IPS DF 19.7 (cell line): ENCODE measurements at places on chromosomes 7 and 10.

GRCh38 chr7:116180302-116180701 lies 30.0 kb upstream of the TES start:
- DNase-seq: peak; percentile 15

GRCh38 chr10:91576096-91576545 lies 56.8 kb downstream of the PPP1R3C start:
- no peak for DNase-seq

- DNase-seq: no peak
These were observed 4.7 kb upstream of the EBF3 start for GRCh38 chr10:129968853-129969183.

DNA sequence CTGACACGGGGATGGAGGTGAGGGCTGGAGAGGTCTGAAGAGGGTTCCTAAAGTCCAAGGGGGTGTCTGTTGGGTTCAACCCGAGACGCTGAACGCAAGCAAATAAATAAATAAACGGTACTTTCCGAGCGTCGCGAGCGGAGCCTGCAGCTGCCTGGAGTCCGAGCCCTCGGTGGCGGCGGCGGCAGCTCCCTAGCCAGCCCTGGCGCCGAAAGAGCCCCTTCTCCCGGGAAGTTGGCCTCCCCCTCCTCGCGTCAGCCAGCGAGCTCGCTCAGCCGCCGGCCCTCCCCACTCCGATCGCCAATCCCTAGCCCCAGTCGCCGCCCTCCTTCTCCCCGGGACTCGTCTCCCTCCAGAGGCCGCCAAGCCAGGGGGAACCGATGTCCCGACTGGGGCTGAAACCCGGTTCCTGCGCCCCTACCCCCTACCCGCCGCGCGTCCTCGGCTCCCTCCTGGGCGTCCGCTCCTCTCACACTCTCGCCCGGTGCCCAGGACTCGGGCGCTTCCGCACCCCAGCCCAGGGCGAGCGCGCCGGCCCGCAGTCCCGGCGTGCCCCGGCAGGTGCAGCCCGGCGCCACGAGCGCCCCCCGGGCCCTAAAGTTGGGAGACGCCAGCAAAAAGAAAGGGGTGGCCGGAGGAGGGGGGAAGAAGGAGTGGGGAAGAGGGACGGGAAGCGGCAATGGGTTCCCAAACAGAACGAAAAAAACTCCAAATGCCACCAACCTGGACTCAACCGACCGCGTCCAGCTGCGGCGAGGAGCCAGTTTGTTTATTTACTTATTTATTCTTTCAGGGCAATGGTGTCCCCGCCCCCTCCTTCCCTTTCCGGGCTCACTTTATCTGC lies at the start of gene GFRA1:
TSS of gene GFRA1 (minus strand) at position 767 of the 844 bp plus-strand sequence. CDS start 1,177 bp downstream, outside the sequence.
- no peak for DNase-seq

GRCh38 chr10:80126876-80127275 lies 5.7 kb upstream of the PLAC9 start:
- DNase-seq: no peak

DNA sequence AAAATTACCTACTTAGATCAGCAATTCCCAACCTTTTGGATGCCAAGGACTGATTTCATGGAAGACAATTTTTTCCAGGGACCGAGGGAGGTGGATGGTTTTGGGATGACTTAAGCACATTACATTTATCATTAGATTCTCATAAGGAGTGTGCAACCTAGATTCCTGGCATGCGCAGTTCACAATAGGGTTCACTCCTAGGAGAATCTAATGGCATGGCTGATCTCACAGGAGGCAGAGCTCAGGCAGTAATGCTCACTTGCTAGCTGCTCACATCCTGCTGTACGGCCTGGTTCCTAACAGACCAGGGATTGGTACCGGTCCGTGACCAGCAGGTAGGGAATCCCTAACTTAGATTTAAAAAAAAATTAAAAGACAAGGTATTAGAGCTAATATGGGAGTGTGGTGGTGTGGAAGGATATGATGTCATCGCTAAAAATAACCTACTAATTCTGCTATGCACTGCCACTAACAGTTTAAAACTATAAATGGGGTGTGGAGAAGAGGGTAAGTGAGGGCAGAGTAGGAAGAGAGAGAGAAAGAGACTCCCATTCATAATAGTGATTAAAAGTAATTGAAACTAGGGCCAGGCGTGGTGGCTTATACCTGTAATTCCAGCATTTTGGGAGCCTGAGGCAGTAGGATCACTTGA lies 282.7 kb downstream of the BAMBI start:
- no peak for DNase-seq
